ENCODE measurements at places on chromosomes 3 and 15.

DNA sequence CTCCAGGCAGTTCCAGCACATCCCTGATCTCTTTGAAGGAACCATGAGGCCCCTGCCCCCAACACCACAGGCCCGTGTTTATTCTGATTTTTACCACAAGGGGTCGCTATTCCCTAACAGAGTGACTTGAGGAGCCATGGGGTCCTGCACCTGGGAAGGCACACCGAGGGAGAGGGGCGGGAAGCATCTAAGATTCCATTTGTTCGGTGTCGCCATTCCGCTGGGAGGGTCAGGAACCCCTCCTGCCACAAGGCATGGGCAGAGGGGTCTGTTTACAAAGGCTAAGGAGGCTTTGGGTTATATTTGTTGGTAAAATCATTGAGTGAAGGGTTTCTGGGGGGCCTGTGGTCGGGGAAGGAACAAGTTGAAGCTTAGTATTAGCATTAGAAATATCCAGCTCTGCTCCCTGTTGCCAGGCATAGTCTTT lies 77.1 kb downstream of the WDR76 start:
- peak; percentile 74 for DNase-seq

- DNase-seq = no peak
These were observed 196.1 kb downstream of the RYR3 start for GRCh38 chr15:33506781-33507296.

GRCh38 chr3:30469133-30469532 lies 137.3 kb upstream of the TGFBR2 start:
- no peak for DNase-seq

DNA sequence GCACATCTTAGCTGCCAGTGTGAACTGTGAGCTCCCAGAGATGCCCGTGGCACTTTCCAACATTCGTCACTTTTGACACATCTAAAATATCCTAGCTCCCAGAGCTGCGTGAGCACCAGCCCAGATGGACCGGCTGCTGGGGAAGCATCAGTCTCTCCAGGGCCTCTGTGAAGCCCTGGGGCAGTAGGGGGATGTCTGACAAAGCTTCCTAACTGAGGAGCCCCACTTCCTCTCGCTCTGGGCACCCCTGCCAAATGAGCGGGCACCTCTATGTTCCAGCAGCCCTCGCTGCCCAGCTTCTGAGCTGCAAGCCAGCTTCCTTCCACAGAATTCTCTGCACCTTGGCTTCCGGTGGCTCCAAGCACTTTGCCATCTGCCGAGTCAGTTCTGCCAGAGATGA lies 91.1 kb downstream of the LIPC start:
- DNase-seq = no peak

- DNase-seq = no peak
These were observed 8.8 kb upstream of the FAM107A start for GRCh38 chr3:58585994-58586393.

DNA sequence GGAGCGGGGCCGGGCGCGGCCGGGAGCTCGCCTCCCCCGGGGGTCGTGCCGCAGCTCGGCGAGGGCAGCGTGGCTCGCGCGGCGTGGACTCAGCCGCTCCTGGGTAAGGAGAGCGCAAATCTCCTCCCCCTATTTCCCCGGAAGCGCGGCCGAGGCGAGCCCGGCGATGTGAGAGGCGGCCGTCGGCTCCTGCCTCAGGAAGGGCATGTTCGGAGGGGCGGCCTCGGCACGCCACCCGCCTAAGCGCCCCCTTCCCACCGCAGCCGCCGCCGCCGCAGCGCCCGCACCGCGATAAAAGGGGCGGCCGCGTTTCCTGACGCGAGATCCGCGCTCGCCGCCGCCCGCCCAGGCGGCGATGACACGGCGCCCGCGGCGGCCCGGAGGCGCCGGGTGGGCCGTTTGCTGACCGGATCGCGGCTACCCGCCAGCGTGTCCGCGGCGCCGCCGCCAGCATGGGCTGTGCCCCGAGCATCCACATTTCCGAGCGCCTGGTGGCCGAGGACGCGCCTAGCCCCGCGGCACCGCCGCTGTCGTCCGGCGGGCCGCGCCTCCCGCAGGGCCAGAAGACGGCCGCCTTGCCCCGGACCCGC lies at the start of gene PDE8A:
Gene PDE8A (plus strand): TSS at position 146 of the 590 bp plus-strand sequence. CDS start 307 bp downstream, at position 453.
- DNase-seq = no peak

- peak; percentile 88 for DNase-seq
These were observed 483 bp downstream of the VPS13C start for GRCh38 chr15:62059816-62060112.

GRCh38 chr15:71559616-71560015 lies 250.7 kb upstream of the NR2E3 start:
- DNase-seq = no peak

DNA sequence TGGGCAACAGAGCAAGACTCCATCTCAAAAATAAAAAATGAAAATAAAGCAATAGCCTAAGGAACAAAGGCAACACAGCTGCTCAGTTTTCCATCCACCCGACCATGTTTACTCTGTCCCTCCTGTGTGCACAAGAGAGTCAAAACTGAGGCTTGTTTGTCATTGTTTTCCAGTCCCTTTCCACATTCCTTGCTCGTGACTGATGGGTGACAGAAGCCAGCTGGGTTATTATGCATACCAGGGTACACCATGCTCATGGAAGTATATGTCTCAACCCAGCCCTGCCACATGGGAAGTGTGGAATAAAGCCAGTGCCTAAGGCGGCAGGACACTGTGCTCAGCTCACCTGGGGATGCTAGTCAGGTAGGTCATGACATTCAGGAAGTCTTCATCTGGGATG lies 49.5 kb downstream of the MCF2L2 start:
- no peak for DNase-seq

DNA sequence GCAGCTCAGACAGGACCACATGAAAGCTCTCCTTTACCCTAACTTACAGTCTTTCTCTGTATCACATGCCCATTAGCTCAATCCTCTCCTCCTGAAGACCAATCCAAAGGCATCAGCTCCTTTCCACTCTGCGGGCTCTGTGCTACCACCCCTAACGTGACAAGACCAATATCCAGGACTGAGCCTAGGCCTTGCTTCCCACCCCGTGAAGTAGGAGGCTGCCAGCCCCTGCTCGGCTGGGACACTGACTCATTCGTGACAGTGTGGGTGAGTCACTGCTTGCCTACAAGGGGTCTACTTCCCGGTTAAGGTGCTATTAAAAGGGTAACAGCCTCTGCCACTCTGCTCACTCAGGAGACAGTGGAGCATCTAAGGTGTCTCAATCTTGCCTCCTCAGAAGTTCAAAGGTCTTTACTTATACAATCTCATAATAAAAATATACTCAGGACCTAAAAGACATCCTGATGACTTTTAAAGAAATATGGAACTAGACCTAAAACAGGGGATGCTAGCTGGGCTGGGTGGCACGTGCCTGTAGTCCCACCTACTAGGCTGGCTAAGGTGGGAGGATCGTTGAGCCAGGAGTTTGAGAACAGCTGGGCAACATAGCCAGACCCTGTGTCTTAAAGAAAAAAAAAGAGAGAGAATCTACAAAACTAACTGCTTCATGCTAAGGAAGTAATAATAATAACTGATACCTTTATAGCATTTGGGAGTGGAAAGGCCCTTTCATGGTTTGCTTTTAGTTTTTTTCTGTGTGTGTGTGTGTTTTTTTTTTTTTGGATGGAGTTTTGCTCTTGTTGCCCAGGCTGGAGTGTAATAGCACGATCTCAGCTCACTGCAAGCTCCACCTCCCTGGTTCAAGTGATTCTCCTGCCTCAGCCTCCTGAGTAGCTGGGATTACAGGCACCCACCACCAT lies 55.0 kb downstream of the TMEM44 start:
- peak; percentile 94 for DNase-seq

DNA sequence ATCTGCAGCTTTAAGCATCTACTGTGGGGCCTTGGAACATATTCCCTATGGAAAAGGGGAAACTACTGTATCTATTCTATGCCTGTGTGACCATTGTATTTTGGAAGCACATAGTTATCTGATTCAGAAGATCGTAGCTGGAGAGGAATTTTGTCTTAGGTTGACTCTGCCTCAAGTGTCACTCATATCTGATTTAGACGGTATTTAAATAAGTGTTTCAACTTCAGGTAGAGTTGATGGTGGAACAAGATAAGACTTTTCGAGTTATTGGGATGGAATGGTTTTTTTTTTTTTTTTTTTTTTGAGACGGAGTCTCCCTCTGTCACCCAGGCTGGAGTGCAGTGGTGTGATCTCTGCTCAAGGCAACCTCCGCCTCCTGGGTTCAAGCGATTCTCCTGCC lies 8.9 kb upstream of the DENND6A start:
- no peak for DNase-seq

GRCh38 chr3:124119056-124119716 lies 127.3 kb upstream of the ROPN1 start:
- DNase-seq = no peak

GRCh38 chr15:85742186-85742821 lies 52.4 kb downstream of the KLHL25 start:
- DNase-seq = no peak

DNA sequence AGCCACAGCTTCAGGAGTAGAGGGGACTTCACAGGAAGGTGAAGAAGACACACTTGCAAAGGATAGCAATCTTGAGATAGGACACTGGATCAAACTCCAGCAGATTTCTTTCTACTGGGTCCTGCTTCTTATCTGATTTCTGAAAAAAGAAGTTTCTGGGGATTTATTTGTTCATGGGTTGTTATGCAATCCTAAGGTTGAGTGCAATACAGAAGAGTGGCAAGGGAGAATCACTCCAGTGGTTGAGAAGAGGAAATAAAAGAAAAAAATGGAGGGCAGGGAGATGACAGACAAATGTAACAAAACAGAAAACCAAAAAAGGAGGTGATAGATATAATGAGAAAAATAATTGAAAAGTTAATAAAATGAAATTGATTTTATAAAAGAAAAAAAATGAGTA lies 858.3 kb downstream of the TUSC7 start:
- DNase-seq = no peak

GRCh38 chr3:123678108-123678511 lies 93.3 kb upstream of the HACD2 start:
- DNase-seq = no peak

DNA sequence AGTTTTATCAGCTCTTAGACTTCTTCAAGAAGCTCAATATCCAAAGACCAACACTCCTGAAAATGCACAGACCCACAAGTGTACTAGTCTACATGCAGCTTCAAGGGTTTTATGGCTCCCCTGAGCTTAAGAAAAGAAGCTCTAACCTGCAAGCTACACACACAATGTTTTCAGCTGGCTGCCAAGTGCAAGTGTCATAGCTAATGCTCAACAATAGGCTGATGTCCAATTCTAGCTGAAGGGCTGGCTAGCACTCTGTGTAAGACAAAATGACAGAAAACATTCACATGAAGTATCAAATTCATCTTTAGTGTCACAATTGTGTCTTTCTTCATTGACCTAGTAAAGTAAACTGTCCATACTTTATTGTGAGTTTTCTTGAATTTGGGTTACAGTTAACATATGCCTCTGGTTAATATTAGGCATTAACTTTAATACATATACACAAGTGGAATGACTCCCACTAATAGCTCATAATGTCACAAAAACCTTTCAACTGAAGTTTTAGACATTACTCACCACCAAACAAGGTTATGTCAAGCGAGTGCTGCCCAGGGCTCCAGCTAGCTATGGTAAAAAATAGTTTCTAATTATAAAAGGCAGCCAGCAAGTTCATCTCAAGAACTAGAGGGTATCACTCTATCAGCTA lies 15.1 kb downstream of the ABI3BP start:
- no peak for DNase-seq

DNA sequence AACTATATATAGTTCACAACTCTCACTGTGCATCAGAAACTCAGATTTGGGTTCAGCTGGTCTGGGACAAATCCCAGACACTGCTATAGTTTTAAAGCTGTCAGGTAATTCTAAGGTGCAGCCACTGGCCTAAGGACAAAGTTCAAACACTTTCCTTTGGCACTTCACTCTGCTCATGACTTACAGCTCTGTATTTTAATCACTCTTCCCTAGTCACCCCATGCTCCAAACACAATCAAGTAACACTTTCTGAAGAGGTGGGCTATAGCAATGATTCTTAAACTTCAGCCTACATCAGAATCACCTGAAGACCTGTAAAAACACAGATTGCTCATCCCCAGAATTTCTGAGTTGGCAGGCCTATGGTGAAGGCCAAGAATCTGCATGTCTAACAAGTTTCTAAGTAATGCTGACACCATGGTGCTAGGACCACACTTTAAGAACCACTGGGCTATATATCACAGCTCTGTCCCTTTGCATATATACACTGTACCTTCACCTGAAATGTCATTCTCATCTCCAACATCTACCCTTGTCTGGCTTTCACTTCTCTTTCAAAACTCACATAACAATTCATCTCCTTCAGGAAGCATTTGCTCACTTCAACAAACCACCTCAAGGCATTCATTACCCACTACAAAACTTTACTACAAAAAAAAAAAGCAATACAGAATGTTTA lies 21.4 kb downstream of the STAG1 start:
- no peak for DNase-seq

GRCh38 chr3:89179355-89180001 lies 72.1 kb downstream of the EPHA3 start:
- DNase-seq = no peak

- DNase-seq = peak; percentile 59
These were observed 49.1 kb downstream of the PLS1 start for GRCh38 chr3:142645236-142645793.

DNA sequence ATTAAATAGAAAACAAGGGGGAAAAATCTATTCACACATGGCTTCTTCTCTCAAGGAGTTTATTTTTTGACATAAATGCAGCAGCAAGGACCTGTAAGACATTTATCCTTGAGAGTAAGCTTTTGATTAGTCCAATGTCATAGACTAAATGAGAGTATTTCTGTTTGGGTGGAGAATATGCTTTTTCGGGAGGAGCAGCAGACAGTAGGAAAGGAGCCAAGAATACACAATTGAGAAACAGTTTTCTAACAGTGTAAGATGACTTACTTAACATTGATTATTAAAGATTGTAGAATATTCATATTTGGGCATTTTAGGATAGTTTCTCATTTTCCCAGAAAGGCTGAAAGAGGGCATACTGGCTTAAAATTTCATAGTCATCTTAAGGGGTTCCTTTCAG lies 65.9 kb upstream of the PAQR5 start:
- no peak for DNase-seq

DNA sequence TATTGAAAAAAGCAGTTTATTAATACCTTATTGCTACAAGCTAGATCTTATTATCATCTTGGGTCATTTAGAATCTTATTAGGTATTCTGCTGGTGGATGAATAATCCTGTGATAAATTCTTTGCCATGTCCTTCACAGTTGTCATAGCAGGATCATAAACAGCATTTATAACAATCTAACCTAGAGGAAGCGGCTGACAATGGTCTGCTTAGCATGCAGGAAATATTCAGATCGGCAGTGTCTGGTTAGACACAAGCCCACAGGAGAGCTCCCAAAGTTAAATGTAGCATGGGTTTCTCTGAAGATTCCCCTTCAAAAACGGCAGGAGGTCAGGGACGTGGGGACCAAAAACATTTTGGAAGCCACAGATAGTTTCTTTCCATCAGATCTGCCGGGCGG lies 179.3 kb downstream of the FOXB1 start:
- DNase-seq = no peak

- no peak for DNase-seq
These were observed 1.4 kb downstream of the CRTC3 start for GRCh38 chr15:90531147-90531546.

- no peak for DNase-seq
These were observed 75.6 kb upstream of the OSBPL11 start for GRCh38 chr3:125670945-125671344.

Data from suppressor macrophage treated with lipopolysaccharide for 1 hour (primary cell).